C1 segment of cervical spinal cord (tissue), 14 donors: ENCODE measurements at places on chromosomes 16 and 17.
A peak's percentile ranks its signal among the peaks of the same experiment; 100 is the strongest.

GRCh38 chr16:48916566-48916965, 306.6 kb upstream of the N4BP1 start:
- DNase-seq: no peak

GRCh38 chr17:52140601-52141000, 17.9 kb downstream of the CA10 start:
- DNase-seq: no peak

GRCh38 chr16:86887416-86887815, 309.1 kb downstream of the FOXL1 start:
- no peak for DNase-seq

- no peak for DNase-seq
Measured at GRCh38 chr16:31561426-31562233, 33.9 kb downstream of the AHSP start.

GRCh38 chr17:50240851-50241250, 33.4 kb upstream of the TMEM92 start:
- DNase-seq: no peak

DNA sequence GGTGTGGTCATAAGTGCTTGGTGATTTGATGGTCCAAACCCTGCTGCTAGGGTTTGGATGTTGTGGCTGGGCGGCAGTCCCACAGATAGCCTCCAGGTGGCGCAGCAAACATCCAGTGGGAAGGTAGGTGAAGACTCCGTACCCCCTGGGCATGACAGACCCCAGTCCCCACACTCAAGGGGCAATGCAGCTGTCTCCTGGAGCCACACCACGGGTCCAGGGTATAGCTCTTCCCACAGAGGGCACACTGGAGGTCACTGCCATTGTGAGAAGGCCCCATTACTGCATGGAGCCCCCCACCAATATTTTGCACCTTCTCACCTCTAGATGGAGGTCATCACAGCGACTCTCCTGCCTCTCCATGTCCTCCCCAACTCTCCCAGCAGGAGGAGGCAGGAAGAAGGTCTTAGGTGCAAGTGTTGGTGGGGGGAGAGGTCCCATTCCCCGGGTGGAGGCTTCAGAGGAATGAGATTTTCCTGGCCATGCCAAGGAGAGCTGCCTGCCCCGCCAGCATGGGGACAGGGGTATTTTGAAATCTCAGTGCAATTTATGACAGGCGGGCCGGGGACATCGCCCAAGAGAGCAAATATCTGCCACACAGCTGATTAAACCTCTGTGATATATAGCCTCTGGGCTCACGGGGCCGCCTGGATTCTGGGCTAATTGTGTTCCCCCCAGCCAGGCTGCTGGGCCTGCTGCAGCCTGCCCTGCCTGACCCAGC, 17.1 kb upstream of the C17orf113 start:
- DNase-seq: peak; percentile 32

- DNase-seq: no peak
Measured at GRCh38 chr16:63192980-63193379, 1156.7 kb upstream of the CDH8 start.
